ENCODE measurements at places on chromosomes 7 and 10.
A peak's percentile ranks its signal among the peaks of the same experiment; 100 is the strongest.

GRCh38 chr10:86090807-86091206 is 275.8 kb downstream of the GRID1 start:
- no peak for DNase-seq

GRCh38 chr10:69004821-69005220 is 16.2 kb downstream of the KIFBP start:
- no peak for DNase-seq

- no peak for DNase-seq
Measured at GRCh38 chr10:69657430-69657829, 27.4 kb downstream of the FAM241B start.

GRCh38 chr7:151857412-151857811 is 19.5 kb downstream of the PRKAG2 start:
- no peak for DNase-seq

GRCh38 chr10:79295563-79295962 is 51.7 kb upstream of the PPIF start:
- no peak for DNase-seq

- no peak for DNase-seq
Measured at GRCh38 chr7:1368682-1369571, 90.3 kb downstream of the MICALL2 start.

DNA sequence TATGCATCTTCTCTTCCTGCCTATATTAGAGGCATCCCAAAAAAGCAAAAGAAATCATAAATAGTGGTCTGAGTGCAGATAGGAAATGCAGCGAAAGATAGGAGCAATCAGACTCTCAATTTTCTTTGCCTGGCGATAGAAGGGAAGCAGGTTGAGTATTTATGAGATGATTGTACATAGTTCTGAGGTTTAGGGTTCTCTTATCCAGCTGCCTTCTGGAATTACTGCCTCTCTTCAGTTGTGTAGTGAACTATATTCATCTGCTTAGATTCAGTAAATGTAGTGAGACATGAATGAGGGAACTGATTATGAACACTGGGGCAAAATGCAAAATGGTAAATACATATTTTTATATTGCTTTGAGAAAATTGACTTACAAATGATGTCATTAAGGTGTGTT is 93.0 kb upstream of the CYP26C1 start:
- no peak for DNase-seq

DNA sequence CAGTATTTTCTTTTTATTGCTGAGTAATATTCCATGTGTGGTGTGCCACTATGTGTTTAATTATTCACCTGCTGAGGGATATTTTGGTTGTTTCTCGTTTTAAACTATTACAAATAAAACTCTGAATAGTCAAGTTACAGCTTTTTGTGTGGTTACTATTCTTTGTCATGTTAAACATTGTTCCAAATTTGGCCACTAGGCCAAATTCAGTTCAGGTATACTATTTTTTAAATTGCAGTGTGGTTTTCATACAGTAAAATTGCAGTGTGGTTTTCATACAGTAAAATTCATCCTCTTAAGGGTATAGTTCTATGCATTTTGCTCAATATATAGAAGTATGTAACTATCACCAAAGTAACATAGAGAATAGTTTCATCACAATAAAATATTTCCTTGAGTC is 97.4 kb upstream of the FAM3C start:
- no peak for DNase-seq

- DNase-seq: no peak
Measured at GRCh38 chr7:7732621-7733281, 14.3 kb upstream of the RPA3 start.

- peak; percentile 91 for DNase-seq
Measured at GRCh38 chr7:1087952-1088920, at the start of gene GPER1. GPER1 (plus strand) TSS chr7:1088113; CDS start chr7:1091729, 3,616 bp downstream.

DNA sequence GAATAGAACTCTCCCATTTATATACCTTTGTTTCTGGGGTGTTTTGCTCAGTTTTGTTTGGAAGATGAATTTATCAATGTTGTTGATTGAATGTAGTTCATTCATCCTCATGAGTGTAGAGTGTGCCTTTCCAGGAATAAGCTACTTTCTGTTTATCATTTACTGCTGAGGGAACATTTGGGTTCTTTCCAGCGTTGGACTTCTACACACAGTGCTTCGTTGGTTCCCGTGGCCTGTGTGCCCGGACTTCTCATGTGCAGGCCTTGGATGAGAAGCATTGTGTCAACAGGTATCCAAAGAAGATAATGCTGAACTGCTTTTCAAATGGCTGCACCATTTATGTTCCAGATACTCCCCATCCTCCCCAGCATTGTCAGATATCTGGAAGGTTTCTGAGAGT is 107.6 kb upstream of the TNS3 start:
- no peak for DNase-seq

GRCh38 chr7:121831351-121831750 is 41.6 kb upstream of the PTPRZ1 start:
- no peak for DNase-seq

DNA sequence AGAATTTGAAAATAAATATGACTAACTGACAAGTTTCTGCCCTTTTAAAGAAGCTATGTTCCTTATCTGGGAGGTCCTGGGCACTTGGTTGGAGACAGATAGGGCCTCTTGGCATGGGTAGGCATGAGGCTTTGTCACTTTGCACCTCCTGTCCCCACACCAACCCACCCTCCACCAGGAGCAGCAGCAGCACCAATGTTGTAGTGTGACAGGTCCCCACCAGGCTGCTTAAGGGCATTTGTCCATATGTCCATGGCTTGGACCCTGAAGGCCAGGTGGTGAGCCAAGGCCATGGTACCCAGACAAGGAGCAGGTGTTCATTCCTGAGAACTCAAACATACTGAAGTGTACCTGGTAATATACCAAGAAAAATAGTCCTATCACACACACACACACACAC is 629.1 kb downstream of the ACTR3B start:
- no peak for DNase-seq

DNA sequence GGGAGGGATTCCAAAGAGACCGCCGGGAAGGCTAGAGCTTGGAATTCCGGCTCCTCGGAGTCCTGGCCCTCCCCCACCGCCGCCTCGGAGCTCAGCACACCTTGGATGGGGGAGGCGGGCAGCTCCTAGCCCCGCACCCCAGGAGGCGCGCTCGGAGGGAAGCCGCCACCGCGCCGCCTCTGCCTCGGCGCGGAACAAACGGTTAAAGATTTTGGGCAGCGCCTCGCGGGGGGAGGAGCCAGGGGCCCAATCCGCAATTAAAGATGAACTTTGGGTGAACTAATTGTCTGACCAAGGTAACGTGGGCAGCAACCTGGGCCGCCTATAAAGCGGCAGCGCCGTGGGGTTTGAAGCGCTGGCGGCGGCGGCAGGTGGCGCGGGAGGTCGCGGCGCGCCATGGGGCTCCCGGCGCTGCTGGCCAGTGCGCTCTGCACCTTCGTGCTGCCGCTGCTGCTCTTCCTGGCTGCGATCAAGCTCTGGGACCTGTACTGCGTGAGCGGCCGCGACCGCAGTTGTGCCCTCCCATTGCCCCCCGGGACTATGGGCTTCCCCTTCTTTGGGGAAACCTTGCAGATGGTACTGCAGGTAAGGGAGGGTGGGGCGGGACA is at the start of gene CYP26A1:
Gene CYP26A1, plus strand, starts transcription at position 355 of the 608 bp plus-strand sequence. Its CDS starts 42 bp downstream, at position 397.
- DNase-seq: peak; percentile 62

- no peak for DNase-seq
Measured at GRCh38 chr7:55309040-55309991, 55.8 kb upstream of the LANCL2 start.

DNA sequence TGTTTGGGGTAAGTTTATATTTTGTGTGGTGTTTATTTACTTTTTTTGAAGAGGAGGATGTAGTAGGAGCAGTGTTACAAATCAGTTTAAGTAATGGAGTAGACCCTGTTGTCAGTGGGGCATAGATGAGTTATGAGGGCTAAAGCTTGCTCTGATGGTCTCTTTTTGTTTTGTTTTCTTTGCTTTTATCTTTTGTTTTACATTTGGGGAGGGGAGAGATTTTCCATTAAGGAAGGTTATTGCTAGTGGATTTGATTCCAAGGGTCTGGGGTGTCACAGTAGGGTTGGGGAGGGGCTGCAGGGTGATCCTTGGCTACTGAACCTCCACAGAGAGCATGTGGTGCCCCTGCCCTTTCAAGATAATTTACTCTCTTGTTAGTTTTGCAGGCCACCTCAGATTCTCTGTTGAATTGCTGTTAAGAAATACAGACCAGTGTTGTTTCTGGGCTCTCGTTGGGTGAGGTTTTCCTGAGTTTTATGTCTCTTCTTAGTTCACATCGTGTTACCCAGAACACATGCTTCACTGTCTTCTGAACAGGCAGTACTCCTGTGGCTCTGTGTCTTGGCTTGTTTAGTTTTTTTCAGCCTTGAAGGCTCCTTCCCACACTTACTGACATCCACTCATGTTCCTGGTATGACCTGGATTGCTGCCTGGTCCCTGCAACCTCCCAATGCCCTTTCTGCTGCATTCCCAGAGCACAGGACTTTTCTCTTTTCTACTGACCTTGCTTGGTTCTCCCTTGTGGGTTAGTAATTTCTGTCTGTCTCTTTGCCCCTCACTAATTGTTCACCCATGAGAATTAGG is 4.2 kb downstream of the KIFBP start:
- no peak for DNase-seq

GRCh38 chr7:38007096-38007495 is 86.7 kb downstream of the EPDR1 start:
- DNase-seq: no peak

- no peak for DNase-seq
Measured at GRCh38 chr10:59628456-59628855, 81.2 kb downstream of the SLC16A9 start.

DNA sequence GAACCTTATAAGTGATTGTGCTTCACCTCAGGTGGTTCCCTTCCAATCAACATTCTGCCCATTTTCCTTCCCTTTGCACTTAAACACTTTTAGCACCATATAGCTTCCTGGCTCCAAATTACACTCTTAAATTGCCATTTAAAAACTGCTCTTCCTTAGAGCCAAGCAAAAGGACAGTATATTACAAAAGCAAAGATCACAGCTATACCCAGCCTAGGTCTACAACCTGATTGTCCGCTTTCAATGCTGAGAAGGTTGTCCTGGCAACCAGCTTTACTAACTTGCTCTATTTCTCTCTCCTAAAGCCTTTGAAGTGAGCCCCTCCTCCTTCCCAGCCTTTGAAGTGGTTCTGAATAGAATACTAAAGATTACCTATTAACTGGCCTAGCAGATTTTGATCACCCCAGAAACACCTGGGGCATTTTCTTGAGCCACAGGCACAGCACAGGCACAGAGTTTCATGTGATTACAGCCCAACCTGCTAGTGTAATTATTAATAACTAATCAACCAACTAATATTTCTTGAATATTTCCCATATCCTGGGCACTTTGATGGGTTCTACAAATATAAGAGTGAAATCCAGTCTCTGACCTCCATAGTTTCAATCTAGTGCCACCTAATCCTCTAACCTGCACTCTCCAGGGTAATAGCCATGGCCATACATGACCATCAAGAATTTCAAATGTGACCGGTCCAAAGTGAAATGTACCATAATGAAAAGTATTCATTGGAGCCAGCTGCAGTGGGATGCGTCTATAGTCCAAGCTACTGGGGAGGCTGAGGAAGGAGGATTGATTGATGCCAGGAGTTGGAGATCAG is 63.6 kb upstream of the TRIM24 start:
- no peak for DNase-seq

DNA sequence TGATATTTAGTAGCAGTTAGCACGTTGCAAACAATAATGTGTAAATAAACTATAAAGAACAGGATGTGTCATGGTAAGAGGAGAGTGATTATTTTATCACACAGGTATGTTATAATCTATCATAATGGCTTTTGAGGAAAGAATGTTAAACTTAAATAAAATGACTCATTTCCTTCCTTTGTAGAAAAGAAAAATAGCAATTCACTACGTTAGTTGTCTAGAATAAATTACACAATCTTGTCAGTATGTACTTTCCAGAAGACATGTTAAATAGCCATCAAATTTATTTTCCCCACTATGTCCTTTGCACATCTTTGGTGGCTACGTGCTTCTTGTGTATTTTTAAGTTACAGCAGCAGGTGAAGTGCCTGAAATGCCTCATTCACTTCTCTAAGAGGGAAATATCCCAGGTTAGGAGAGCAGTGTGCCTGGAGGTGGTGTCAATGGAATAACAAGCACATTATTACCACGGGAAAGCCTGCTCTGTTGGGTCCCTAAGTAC is 133.8 kb downstream of the SEMA3A start:
- no peak for DNase-seq

DNA sequence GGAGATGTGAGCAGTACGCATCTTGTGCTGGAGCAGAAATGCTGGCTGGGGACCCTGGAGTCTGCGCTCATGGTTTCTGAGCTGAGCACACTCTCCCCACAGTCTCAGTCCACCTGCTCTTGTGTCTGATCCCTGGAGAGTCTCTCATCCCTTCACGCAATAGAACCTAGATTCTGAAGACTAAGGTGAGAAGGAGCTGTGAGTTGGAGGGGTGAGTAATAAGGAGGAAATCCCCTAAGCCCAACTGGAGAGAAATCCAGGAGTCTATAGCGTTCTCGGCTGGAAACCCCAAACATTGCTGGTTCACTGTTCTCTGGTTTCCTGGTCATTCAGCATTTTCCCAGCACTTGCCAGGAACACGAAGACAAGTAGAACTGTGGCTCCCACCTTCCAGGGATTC is 68.3 kb upstream of the SMNDC1 start:
- no peak for DNase-seq

Data from HuH-7.5 (cell line).